ENCODE measurements at places on chromosomes 13 and 19. TPM values are rescaled to one million over a fixed set of nuclear protein-coding genes. Genes with fewer than 3 reads are reported as not detected.

DNA sequence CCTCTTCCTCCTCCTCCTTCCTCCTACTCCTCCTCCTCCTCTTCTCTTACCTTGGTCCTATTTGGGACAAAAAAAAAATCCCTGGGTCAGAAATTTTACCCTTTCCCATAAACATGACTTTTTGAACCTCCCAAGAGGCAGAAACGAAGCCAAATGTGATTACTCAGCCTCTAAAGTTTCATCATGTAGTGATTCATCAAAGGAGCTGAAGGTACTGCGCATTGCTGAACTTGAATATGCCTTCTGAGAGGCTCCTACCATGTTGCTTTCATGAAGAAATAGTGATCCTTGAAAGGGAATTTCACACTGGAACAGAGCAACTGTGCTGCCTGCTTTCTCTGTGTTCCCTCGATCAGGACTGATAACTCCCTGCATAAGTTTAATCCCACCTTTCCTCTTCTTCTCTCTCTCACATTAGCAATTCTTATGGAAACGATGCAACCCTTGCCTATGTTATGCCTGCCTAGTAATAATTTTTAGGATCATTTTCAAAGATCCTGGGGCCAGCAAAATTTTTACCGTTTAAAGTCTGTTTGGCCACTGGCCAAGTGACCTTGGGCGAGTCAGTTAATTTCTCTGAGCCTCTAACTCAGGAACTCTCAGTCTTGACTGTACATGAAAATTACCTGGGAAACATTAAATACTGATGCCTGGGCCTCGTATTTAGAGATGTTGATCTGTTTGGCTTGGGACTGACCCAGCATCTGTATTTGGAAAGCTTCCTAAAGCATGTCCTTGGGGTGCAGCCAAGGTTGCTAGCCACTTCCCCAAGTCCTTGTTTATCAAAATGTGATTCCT lies 149.5 kb downstream of the DCT start:
- no peaks in the 10 kb centered on the region for H3K27me3 ChIP-seq
- H3K36me3 ChIP-seq, result no peaks in the 10 kb centered on the region
- H3K27ac ChIP-seq, result no peak overlapping the region
- no peak for DNase-seq

The ZNF235 gene
- 7.4 TPM for total RNA-seq

- no peak overlapping the region for H3K4me3 ChIP-seq
- no peaks in the 10 kb centered on the region for H3K36me3 ChIP-seq
- H3K27ac ChIP-seq, result no peak overlapping the region
- no peaks in the 10 kb centered on the region for H3K27me3 ChIP-seq
Measured at GRCh38 chr19:55402509-55402908, 5.1 kb downstream of the UBE2S start.

DNA sequence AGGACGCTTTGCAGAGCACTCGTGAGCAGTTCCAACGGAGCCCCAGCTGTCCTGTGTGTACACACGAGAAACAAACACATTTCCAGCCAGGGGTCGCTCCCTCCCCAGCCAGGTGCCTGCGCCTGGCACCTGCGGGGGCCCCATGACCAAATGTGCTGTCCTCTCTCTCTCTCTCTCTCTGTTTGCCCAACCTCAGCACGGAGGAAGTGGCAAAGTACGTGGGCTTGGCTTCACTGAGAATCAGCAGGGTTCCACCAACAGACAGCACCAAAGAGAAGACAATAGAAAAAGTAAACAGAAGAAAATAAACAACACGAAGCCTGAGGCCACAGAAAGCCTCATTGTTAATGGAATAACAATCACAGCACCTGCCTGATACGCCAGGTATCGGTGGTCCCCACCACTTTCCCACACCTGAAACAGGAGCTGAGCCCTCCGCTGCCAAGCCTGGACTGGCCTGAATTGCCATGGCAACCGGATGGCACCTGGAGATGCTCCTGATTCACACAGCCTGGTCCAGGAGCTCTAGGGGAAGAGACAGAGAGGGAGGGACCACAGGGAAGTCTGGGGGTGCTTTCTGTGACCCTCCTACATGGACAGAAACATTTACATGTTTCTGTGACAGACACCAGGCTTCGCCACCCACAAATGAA lies 103.9 kb upstream of the CACNA1A start:
- no peaks in the 10 kb centered on the region for H3K36me3 ChIP-seq
- DNase-seq, result no peak
- no peak overlapping the region for H3K4me3 ChIP-seq
- no peaks in the 10 kb centered on the region for H3K27me3 ChIP-seq

The CBARP gene
- 19.3 TPM for total RNA-seq

DNA sequence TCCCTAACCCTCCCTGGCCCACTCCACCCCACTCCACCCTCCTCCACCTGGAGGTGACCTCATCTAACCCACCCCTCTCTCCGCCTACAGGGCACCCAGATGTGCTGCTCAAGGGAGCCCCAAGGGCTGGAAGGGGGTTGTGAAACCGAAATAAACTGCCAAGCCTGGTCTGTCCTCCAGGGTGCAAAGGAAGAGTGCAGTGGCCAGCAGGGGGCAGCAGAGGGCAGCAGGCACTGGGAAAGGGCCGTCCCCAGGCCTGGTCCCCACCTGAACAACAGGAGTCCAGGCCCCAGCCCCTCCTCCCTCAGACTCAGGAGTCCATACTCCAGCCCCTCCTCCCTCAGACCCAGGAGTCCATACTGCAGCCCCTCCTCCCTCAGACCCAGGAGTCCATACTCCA lies 8.4 kb upstream of the BCAM start:
- no peaks in the 10 kb centered on the region for H3K36me3 ChIP-seq
- no peak overlapping the region for H3K4me3 ChIP-seq
- no peaks in the 10 kb centered on the region for H3K27me3 ChIP-seq

DNA sequence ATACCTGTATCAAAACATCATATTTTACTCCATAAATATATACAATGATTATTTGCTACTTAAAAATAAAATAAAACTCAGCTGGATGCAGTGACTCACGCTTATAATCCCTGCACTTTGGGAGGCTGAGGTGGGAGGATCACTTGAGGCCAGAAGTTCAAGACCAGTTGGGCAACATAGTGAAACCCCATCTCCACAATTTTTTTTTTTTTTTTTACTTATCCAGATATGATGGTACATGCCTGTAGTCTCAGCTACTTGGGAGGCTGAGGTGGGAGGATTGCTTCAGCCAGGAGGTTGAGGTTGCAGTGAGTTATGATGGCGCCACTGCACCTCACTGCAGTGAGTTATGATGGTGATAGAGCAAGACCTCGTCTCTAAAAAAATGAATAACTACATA lies 22.4 kb downstream of the POU2F2 start:
- H3K36me3 ChIP-seq, result no peaks in the 10 kb centered on the region
- no peaks in the 10 kb centered on the region for H3K27me3 ChIP-seq
- H3K27ac ChIP-seq, result no peak overlapping the region

The KLK12 gene
- not detected for total RNA-seq

GRCh38 chr19:27894906-27895754 lies 1317.8 kb downstream of the UQCRFS1 start:
- no peak overlapping the region for H3K27ac ChIP-seq
- H3K4me3 ChIP-seq, result no peak overlapping the region
- H3K4me1 ChIP-seq, result no peaks in the 10 kb centered on the region
- DNase-seq, result no peak

DNA sequence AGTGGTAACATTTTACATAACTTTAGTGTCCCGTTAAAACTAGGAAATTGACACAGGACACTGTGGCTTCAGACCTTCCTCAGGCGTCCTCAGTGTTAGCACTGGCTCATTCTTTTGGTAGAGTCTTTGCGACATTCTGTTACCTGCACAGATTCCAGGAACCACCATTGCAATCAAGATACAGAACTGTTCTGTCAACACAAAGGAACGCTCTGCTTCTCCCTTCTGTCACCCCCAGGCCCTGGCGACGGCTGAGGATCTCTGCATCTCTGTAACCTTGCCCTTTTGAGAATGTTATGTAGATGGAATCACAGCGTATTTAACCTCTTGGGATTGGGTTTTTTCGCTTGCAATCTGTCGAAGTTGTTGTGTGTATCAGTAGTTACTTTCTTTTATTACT lies 22.6 kb downstream of the KDM4B start:
- no peaks in the 10 kb centered on the region for H3K36me3 ChIP-seq
- no peak overlapping the region for H3K27ac ChIP-seq
- no peaks in the 10 kb centered on the region for H3K27me3 ChIP-seq
- no peak for DNase-seq
- peaks cover 17% of the 10 kb centered on the region for H3K4me1 ChIP-seq

GRCh38 chr19:55495646-55496349 lies 7.6 kb downstream of the SSC5D start:
- H3K27me3 ChIP-seq, result no peaks in the 10 kb centered on the region
- H3K36me3 ChIP-seq, result no peaks in the 10 kb centered on the region
- no peak for DNase-seq
- peaks cover 8% of the 10 kb centered on the region for H3K4me1 ChIP-seq
- H3K27ac ChIP-seq, result no peak overlapping the region
- no peak overlapping the region for H3K4me3 ChIP-seq

- no peak for DNase-seq
- no peak overlapping the region for H3K27ac ChIP-seq
- no peaks in the 10 kb centered on the region for H3K4me1 ChIP-seq
- no peaks in the 10 kb centered on the region for H3K27me3 ChIP-seq
Measured at GRCh38 chr19:50703915-50704796, 15.4 kb downstream of the SHANK1 start.

The KISS1R gene
- 0.28 TPM for total RNA-seq

The SBK3 gene
- 0.34 TPM for total RNA-seq

DNA sequence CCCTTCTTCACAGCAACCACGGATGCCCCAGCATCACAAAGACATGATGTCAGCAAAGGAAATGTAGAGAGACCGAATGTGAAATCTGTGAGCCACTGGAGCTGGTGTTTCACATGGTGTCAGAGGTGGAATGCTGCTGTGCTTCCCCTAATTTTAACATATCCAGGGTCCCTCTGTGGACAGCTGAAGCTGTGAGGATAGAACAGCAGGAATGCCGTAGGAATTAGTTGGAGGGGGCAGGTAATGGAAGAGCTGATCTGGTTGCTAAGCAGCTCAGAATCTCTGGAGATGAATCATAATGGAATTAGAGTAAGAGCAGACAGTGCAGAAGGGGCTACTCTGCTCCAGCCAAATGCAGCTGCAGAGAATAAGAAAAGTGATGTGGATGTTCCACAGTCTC lies 68.9 kb upstream of the ZNF835 start:
- no peaks in the 10 kb centered on the region for H3K36me3 ChIP-seq
- DNase-seq, result no peak
- H3K27me3 ChIP-seq, result no peaks in the 10 kb centered on the region

The TPT1 gene
- total RNA-seq, result 7,318 TPM

DNA sequence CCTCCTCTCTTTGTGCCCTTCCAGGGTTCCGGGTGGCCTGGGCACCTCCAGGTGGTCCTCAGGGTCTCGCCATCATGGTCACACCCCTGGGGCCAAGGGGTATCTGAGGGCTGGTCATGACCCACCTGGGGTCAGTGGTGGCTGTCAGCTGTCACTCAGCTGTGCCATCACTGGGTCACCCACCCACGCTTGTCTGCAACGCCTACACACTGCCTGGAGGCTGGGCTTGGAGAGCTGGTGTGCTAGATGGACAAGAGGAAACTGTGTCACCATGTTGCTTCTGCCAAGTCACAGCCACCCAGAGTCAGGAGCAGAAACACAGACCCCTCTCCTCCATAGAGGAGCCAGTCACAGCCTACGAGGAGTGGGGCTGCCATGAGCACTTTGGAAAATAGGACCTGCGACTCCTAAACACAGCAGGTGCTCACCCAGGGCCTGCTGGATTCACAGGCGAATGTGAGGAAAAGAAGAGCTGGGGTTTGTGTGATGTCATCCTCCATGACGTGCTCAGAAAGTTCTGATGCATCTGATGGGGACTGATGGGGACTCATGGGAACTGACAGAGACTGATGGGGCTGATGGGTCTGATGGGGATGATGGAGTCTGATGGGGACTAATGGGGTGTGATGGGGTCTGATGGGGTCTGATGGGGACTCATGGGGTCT lies 10.7 kb upstream of the GRTP1 start:
- H3K36me3 ChIP-seq, result no peaks in the 10 kb centered on the region
- H3K4me3 ChIP-seq, result no peak overlapping the region
- no peak overlapping the region for H3K27ac ChIP-seq

GRCh38 chr13:75145927-75146326 lies 336.0 kb downstream of the TBC1D4 start:
- H3K27me3 ChIP-seq, result no peaks in the 10 kb centered on the region
- no peak overlapping the region for H3K4me3 ChIP-seq
- DNase-seq, result no peak
- no peaks in the 10 kb centered on the region for H3K4me1 ChIP-seq
